PC-3 (cell line): ENCODE measurements at places on chromosomes 3 and 15.

- DNase-seq, result no peak
Measured at GRCh38 chr3:177145954-177146353, 51.3 kb downstream of the TBL1XR1 start.

DNA sequence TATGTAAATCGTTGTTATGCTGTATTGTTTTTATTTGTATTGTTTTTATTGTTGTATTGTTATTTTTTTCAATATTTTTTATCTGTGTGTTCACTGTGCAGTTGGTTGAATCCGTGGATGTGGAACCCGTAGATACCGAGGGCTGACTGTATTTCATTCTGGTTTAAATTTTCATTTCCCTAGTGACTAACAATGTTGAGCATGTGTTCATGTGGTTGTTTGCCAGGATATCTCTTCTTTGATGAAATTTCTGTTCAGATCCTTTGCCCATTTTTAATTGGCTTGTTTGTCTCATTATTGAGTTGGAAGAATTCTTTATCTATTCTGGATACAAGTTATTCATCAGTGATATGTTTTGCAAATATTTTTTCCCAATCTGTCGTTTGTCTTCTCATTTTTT is 29.7 kb downstream of the STOML1 start:
- no peak for DNase-seq

- no peak for DNase-seq
Measured at GRCh38 chr15:70433586-70434324, 329.6 kb downstream of the UACA start.

GRCh38 chr3:71551311-71551919 is 32.1 kb downstream of the FOXP1 start:
- peak; percentile 40 for DNase-seq

GRCh38 chr3:53150247-53151085 is 10.5 kb upstream of the PRKCD start:
- peak; percentile 96 for DNase-seq

DNA sequence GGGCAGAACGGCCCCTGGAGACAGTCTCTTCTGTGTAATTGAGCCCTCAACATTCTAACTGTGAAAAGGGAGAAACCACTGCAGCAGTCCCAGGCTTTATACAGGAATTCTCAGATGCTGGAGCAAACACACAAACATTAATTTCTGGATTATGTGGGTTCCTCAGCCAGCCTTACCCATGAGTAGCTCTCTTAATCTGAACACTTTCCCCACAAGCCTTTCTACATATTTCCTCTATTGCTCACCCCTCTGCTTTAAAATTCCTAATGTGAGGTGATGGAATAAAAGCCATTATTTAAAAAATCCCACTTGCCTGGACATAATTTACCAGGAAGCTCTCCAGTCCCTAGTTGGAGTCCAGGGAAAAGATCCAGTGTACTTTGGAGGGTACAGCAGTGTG is 139.0 kb downstream of the CTNNB1 start:
- peak; percentile 20 for DNase-seq

DNA sequence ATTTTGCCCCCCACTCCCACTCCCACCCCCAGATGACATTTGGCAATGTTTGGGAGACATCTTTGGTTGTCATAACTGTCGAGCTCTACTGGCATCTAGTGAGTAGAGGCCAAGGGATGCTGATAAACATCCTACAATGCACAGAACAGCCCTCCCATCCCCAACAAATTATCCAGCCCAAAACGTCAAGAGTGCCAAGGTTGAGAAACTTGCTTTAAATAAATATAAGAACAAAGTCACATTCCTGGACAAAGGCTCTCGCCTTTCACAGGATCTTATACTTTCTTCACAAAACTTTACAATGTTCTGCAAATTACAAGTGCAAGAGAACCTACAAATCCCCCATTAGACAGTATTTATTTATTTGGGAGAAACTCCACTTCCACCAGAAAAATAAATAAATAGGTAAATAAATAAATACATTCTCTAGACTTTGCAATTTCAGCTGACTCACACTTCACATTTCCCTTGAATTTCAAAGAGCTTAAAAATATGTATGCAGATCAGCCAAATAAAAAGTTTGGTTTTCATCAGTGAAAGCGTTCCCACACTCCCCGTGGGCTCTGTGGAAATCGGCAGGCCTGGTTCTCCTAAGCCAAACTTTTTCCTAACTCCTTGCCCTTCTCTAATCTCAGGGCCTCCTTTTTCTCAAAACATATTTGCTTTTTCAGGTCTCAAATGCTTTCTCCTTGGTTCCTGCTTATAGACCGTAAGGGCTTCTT is 12.7 kb upstream of the CPA3 start:
- DNase-seq, result no peak

DNA sequence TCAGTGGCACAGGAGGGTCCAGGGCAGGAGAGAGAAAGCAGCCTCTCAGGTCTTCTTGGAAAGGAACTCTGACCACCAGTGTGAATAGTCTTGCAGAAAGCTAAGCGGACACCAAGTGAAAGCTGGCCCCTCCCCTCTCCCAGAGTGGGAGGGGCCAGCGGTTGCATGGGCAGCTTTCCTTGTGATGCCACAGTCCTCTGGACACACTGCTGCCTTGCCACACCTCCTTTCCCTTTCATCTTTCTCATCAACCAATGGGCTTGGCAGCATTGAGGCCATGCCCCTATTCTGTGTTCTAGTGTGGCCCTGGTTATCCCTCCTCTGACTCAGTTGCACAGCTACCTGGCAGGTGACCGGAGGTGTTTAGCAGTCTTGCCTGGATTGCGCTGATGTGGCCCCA is 49.7 kb upstream of the GOLGA6B start:
- DNase-seq, result no peak

- DNase-seq, result no peak
Measured at GRCh38 chr15:69897471-69898237, 200.1 kb downstream of the TLE3 start.

GRCh38 chr3:177473903-177474302 is 276.6 kb upstream of the TBL1XR1 start:
- no peak for DNase-seq

DNA sequence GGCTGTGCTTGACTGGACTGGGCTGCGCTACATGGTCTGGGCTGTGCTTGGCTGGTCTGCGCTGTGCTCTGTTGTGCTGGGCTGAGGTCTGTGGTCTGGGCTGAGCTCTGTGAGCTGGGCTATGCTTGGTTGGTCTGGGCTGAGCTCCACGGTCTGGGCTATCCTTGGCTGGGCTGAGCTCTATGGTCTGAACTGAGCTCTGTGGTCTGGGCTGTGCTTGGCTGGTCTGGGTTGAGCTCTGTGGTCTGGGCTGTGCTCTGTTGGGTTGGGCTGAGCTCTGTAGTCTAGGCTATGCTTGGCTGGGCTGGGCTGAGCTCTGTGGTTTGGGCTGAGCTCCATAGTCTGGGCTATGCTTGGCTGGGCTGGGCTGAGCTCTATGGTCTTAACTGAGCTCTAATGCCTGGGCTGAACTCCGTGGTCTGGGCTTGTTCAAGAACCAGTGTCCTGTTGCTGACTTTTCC is 92.0 kb downstream of the PLXNA1 start:
- DNase-seq, result peak; percentile 37

DNA sequence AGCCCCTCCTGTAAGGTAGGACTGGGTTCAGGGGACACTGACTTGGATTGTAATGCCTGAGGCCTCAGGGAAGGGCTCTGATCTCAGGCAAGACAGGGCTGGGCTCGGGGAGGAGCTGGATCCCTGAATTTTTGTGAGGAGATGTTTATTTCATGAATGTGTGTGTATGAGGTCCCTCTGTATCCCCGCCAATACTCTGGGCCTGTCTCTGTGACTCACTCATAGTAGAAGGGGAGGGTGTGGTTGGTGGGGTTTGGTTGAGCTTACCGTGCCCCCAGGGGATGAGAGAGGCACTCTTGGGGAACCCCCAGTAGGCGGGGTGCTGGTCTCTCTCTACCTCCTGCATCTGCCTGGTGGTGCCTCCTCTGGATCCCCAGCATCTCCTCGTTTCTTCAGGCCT is 28.1 kb downstream of the RPSA start:
- DNase-seq, result no peak

DNA sequence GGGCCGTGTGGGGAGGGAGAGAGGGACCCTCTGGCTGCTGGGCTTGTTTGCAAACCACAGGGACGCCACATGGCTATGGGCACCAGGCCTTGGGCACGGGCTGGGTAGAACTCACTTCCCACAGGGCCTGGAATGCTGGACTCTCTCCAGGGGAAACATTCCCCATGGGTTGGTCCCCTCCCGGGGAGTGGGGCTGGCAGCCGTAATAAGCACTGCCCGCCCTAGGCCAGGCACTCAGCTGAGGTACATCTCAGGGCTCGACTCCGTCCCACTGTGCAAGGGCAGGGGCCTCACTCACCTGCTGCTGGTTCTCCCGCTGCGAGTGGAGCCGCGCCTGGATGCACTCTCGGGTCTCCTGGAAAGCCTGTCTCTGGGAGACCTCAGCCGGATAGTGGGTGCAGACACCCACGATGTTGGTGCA is 96.7 kb downstream of the ADCY5 start:
- DNase-seq, result no peak

GRCh38 chr3:43958005-43958770 is 267.4 kb downstream of the ABHD5 start:
- no peak for DNase-seq
